NCI-H69 (cell line): ENCODE measurements at places on chromosomes 11 and 22.
A peak's percentile ranks its signal among the peaks of the same experiment; 100 is the strongest.

DNA sequence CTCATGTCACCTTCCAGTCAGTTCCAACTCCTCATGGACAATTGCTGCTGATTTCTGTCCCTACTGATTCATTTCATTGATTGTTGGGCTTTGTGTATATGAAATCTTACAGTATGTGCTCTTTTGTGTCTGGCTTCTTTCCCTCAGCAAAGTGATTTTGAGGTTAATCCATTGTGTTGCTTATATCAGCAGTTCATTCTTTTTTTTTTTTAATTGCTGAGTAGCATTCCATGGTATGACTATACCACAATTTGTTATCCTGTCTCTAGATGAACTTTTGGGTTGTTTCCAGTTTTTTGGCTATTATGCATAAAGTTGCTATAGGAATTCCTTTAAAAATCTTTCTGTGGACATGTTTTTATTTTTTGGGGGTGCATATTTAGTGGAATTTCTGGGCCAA lies 59.9 kb downstream of the NXPE1 start:
- no peak for DNase-seq

GRCh38 chr11:19391026-19391425 lies 150.3 kb upstream of the E2F8 start:
- DNase-seq, result no peak

GRCh38 chr11:87114093-87114492 lies 76.4 kb downstream of the TMEM135 start:
- DNase-seq, result no peak

DNA sequence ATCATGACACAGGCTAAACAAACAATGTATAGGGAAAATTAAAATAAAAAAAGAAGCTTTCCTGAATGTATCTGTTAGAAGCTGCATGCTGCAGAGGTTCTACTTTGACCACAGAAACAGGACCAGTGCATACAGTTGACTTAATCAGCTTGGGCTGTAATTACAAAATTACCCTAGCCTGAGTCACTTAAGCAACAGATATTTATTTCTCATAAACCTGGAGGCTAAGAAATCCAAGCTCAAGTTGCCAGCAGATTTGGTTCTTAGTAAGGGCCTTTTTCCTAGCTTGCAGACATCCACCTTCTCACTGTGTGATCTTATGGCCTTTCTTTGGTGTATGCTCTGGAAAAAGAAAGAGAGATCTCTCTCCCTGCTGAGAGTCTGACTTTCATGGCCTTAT lies 946.5 kb upstream of the RAG2 start:
- DNase-seq, result no peak

DNA sequence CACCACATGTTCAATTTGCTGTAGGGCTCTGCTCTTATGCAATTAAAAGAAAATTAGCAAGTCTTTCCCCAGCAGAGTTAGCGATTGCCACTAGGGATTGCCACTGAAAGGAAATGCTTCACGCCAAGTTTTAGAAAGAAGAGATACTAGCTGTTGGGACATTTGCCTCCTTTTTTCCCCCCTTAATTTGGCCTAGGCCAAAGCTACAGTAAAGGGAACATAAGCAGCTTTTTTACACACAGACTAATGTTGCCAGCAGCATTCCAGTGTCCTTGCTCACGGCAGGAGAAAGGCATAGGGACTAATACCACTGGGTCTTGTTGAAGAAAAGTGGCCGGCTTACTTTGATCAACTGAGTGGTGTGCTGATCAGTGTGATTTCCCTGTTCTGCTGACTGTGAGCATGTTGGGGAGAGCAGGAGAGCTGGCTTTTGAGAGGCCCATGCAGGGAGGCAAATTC lies 71.2 kb downstream of the PHF21A start:
- peak; percentile 78 for DNase-seq

DNA sequence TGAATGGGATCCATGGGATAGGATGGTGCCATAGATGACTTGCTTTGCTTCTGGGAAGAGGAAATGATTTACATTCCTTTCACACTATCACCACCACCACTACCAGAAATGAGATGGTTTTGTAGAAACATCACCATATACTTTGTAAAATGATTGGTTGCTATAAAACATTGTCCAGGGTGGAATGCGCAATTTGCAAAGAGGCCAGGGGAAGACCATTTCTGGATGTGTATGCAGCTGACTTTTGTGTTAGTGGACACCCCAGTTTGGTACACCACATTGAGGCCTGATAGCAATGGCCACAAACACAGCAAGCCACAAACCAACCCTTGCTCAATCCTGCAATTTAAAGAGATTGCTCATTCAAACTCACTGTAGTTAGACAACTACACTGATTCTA lies 56.7 kb upstream of the RCN1 start:
- DNase-seq, result no peak

GRCh38 chr22:35109616-35110015 lies 43.7 kb downstream of the ISX start:
- no peak for DNase-seq

GRCh38 chr11:13114566-13115379 lies 105.7 kb downstream of the RASSF10 start:
- DNase-seq, result peak; percentile 91

- no peak for DNase-seq
Measured at GRCh38 chr22:23058063-23058462, 12.3 kb upstream of the GNAZ start.

DNA sequence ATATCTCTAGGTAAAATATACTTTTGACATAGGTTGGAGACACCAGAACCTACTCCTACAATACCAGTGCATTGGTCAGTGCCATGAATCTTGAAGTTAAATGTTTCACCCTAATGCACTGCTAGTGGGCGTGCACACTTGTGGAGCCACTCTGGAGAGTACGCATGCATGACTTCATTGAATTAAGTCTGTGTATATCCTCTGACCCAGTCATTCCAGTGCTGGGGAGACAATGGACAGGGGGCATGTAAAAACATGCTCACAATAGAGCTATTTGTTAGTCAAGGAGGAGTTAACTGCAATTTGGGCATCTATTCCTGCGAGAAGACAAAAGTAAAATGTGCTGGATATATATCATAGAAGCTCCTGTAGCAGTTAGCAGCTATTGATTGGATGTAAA lies 335.4 kb upstream of the NCAM1 start:
- DNase-seq, result peak; percentile 77

- DNase-seq, result peak; percentile 57
Measured at GRCh38 chr11:35157814-35158700, 19.1 kb downstream of the CD44 start.

DNA sequence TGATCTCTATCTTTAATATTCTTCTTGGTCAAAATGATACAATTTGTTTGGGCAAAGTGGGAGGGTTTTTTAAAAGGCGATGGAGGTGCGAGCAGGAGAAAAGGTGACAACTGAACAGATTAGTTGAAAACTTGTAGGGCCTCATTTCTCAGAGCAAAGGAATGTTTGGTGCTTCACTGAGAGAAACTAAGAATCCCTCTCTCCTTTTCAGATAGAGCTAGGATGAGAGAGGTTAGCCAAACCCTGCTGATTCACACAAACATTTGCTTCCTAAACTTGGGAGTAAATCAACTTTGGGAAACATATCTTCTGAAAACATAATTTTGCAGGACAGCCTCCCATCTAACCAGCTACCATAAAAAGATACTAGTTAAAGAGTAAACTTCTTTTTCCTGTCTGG lies 57.0 kb downstream of the PHF21A start:
- no peak for DNase-seq

DNA sequence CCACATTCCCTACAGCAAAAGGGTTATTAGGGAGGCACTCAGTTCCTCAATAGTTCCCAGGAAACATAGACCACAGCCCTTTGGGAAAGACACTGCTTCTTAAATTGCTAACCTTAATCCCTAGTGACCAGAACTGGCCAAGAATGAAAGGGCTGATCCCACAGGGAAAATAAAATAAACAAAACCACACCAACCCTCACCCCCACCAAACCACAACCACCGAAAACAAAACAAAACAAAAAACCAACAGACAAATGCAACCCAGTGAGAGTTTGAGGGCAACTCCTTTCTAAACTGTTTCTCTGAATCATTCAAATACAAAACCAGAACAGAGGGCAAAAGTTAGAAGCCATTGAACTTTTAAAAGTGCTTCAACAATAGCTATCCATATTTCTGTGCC lies 57.2 kb downstream of the NAV2 start:
- DNase-seq, result no peak

DNA sequence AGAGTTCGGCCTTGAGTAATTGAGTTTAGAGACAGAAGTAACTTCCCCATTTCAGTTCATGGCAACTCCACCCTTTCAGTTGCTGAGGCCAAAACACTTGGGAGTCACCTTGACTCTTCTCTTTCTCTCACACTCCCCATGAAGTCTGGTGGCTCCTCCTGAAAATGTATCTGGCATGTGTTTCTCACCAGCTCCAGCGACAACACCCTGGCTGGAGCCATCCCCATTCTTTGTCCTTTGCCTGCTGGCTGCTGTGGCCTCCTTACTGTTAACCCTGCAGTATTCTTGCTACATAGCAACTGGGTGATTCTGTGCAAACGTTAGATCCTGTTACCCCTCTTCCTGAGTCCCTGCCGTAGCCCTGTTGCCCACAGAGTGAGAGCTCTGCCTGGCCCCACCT lies 23.8 kb downstream of the SLC6A5 start:
- DNase-seq, result peak; percentile 32

GRCh38 chr11:46246521-46246920 lies 30.9 kb upstream of the CREB3L1 start:
- DNase-seq, result no peak

DNA sequence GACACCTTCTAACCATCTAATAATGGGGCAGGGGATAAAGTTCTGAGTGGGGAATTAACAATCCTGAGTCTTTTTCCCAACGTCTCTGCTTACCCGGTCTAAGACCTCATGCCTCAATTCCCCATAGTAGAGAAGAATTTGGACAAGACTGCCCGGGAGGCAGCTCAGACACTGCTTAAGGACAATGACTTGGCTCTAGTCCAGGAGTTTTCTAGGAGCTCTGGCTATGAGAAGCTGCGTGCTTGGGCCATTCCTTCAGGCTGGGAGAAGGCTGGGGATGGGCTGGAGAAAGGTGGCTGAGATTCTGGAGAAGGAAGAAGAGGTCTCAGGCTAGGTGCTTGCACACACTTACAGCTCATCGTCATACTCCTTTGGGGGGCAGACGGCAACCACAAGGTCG lies 19.8 kb upstream of the ABCC8 start:
- peak; percentile 30 for DNase-seq

DNA sequence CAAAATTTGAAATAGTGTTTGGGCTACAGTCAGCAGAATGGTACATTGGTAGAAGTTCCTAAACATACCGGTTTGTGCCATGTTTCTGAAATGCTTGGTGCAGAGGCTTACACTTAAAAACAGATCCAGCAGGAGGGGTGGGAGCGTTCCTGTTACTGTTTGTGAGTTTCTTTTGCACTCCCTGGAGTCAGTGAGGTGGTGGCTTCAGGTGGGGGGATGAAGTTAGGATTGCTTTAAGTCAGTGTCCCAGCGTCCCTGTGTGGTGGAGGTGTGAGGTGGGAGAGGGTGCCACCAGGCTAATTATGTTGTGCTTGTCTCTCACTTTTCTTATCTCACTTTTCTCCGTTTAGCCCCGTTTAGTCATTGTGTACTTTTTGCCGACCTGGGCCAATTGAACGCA lies 9.7 kb downstream of the TNRC6B start:
- no peak for DNase-seq

DNA sequence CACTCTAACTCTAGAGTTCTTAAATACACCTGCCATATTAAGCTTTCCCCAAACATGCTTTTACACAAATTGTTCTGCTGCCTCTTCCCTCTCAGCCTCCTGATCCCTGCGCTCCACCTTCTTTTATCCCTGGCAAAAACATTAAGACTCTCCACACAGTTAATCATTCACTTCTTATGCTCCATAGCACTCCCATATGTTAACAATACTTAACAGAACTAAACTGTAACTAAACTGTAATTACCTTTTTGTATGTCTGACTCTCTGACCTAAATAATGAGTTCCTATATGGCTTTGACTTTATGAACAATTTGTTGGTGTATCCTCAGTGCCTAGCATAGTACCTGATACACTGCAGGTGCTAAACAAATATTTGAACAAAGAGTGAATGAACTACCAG lies 71.8 kb downstream of the BTBD10 start:
- peak; percentile 47 for DNase-seq

DNA sequence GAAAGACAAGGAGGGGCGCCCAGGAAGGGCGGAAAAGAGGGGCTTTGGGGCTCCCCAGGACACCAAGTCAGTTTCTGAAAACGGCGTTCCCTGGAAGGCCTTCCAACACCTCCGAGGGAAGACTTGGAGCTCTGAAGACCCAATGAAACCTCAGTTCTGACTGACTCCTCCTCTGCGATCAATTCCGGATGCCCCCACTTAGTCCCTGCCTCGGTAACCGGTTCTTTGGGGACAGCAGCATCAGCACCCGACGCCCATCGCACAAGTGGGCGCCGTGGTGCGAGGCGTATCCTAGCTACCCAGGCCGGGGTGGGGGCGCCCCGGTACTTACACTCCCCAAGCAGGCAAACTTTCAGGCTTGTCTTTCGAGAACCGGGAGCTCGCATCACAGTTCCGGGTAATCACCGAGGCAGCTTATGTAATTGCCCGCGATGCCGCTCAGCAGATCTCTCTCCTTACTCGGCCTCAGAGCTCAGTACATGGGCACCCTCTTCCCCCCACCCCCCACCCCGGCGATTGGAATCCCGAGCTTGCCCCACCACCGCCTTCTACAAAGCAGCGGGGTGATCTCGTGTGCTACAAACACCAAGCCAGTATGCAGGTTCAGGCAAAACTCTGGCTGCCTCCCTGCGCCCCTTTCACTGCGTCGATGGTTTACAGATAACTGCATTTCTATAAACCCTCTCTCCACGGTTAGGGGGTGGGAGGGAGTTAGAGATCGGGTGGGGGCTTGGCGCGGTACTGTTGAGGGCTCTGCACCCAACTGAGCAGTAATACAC lies 2.0 kb downstream of the TENM4 start:
- peak; percentile 88 for DNase-seq

- DNase-seq, result no peak
Measured at GRCh38 chr11:43874738-43875137, 5.9 kb upstream of the ALKBH3 start.

DNA sequence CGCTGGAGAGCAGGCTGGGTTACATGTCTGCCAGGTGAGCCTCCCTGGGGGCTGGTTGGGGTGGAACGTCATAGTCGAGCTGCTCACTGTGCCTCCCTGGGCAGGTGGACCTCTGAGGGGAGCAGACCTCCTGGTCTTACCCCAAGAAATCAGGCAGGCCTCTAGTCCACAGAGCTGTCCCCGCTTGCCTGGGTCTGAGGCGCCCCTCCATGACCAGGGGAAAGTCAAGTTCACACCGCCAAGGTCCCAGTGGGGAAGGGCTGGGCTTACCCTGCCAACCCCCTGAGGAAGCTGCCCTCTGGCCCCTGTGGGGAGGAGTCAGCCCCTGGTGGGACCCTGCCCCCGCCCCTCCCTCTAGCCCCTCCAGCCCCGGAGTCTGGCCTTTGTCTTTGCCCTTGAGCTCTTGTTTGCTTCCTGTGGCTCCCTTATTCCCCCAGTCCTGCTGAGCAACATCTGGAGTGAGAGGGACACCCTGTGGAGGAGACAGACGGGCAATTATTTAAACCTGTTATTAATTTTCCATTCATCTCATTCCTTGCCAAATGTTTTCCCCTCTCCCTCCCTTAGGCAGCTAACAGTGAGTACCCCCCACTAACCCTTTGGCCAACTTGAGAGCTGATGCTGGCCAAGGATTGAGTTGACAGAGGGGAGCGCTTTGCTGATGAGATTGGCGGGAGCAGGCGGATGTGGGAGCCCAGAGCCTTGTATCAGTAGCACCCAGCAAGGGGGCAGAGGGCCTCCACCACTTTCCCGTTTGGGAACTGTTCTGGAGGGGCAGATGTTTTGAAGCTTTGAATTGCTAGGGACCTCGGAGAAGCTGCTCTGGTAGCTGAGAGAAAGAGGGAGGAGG lies 83.4 kb downstream of the CEP164 start:
- peak; percentile 99 for DNase-seq
